G401 (cell line): ENCODE measurements at places on chromosomes 16 and 17. TPM values are rescaled to one million over a fixed set of nuclear protein-coding genes. Genes with fewer than 3 reads are reported as not detected.

DNA sequence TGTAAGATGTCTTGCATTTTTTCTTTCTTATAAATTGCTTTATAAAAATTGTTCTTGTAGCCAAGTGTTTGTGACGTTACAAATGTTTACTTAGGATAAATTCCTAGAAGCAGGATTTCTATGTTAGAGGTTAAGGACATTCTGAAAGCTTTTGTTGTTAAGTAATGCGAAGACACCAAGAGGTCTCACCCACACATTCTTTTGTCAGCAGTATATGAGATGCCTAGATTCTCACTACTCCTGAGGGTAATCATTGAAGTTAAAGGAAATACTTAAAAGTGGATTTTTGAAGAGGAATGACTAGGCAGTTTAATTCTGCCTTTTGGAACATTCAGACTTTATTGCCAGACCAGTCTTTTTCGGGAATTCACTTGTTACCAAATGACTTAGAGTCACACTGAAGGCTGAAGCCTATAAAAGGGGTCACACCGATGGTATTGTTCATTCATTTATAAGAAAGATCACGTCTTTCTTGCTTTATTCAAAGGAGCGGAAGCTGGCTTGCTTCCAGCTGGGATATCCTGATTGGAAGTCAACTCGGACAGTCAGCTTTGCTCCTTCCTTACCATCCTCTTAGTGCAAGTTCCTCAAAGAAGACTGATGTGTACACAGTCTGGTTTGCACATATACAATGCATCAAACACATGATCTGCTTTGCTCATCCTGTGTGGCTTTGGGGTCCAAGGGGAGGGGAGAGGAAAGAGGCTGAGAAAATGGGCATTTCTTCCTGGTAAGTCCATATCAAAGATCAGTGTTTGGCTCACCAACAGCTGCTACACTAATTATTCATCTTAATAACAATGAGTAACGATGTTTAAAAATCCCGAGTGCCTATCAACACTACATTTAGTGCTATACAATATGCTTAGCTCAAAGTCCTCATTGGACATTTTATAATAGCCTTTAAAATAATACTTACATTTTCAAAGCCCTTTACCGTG lies 160.0 kb downstream of the MAP2K6 start:
- DNase-seq = peak; percentile 70

- peak; percentile 69 for DNase-seq
Measured at GRCh38 chr17:77146882-77147281, 6.1 kb downstream of the SEC14L1 start.

- no peak for DNase-seq
Measured at GRCh38 chr17:979212-979538, 401 bp downstream of the NXN start.

GRCh38 chr17:72502371-72503341 lies 381.8 kb downstream of the SOX9 start:
- no peak for DNase-seq

DNA sequence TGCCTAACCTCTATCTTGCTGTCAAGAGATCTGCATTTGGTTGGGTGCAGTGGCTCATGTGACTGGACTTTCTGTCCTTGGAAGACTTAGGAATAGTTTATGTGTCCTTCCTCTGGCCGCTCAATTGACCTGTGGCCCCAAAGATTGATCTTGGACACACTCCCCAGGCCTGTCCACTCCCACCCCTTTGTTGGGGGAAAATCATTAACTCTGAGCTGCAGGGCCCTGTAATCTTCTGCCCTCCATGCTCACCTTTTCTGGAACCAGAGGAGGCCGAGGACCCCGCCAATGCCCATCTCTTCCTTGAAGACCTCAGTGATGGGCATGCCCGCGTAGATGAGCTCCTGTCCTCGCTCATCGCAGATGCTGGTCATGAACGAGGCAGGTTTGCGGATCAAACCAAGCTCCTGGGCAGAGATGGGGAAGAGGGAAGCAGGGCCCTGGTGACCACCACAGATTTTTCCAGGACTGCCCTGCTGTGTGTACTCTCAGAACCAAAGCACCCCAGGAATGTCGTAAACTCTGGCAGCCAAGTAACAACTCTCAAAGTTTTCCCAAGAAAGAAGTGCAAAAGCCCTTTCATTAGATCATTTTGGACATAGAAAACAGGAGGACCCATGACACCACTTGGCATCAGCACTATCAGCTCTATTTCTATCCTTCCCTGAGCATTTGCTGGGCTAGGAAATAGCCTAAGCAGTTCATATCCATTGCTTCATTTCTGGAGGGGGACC lies 8.5 kb upstream of the KLHL11 start:
- DNase-seq = no peak

GRCh38 chr16:59697761-59698160 lies 963.6 kb upstream of the GOT2 start:
- no peak for DNase-seq

GRCh38 chr17:45575126-45575885 lies 84.8 kb upstream of the PLEKHM1 start:
- DNase-seq = peak; percentile 4

- DNase-seq = no peak
Measured at GRCh38 chr17:73878923-73879322, 234.7 kb upstream of the SDK2 start.

DNA sequence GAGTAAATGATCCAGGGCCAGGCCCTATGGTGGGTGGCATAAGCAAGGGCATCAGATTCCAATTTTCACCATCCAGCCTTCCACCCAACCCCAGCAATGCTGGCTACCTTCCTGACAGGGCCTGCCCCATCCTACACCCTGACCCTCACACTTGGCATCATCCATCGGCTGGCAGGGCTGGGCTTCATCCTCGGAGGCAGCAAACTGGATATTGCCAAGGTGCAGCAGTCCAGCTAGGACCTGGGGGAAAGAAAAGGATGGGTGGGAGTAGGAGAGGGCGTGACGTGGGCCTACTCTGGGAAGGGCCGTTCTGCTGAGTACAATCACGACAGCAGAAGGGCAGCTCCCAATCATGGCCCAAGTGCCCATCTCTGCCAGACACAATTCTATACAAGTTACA lies 23.5 kb downstream of the MYO19 start:
- DNase-seq = no peak

DNA sequence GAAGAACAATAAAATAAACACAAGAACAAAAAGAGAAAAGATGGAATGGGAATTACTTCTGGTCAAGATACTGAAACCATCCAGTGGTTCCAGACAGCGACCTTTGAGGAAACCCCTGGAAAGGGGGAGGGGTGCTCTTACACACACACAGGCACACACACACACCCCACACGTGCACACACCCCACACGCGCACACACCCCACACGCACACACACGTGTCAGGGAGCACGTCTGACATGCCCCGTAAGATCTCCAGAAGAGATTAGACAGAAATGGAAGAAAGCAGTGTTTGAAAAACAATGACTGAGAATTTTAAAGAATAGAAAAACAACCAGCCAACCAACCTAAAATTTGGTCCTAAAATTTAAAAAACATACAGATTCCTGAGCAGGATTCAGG lies 45.3 kb upstream of the FASN start:
- no peak for DNase-seq

DNA sequence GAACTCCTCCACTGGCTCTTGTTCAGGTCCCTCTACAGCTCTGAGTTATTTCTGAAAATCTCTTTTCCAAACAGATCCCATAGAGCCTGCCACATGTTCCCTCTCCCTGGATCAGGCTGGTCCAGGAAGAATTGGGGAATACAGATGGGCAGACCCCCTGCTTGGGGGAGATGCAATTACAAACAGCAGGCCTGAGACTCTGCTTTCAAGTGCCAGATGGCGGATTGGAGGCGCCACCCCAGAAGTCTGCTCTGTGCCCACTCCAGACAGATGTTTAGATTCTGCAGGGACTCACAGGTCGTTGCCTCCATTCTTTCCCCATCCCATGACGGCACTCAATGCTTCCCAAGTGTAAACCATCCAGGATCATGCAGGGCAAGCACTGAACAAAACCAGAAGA lies 316.6 kb downstream of the SLC39A11 start:
- DNase-seq = no peak

- no peak for DNase-seq
Measured at GRCh38 chr16:65740711-65741110, 618.8 kb upstream of the CDH11 start.

- DNase-seq = peak; percentile 75
Measured at GRCh38 chr17:2904135-2904534, 107.9 kb downstream of the RAP1GAP2 start.

DNA sequence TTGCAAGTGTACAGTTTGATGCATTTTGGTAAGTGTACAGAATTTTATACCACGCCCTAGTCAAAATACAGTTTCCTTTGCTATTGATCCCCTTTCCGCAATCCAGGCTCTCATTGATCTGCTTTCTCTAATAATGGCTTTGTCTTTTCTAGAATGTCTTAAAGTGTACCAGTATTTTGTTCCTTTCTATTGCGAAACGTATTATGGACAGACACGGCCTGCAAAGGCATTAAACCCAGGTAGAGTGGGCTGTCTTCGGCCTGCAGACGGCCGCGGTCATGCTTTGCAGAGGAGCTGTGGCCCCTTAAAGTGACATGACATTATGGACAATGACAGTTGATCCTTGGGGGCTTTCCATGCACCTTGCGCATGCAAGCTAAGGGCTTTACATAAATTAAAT lies 15.9 kb upstream of the HSBP1 start:
- no peak for DNase-seq

- DNase-seq = no peak
Measured at GRCh38 chr16:53061256-53061655, 6.5 kb downstream of the CHD9 start.

GRCh38 chr16:83238949-83239691 lies 568.7 kb upstream of the HSBP1 start:
- DNase-seq = no peak

DNA sequence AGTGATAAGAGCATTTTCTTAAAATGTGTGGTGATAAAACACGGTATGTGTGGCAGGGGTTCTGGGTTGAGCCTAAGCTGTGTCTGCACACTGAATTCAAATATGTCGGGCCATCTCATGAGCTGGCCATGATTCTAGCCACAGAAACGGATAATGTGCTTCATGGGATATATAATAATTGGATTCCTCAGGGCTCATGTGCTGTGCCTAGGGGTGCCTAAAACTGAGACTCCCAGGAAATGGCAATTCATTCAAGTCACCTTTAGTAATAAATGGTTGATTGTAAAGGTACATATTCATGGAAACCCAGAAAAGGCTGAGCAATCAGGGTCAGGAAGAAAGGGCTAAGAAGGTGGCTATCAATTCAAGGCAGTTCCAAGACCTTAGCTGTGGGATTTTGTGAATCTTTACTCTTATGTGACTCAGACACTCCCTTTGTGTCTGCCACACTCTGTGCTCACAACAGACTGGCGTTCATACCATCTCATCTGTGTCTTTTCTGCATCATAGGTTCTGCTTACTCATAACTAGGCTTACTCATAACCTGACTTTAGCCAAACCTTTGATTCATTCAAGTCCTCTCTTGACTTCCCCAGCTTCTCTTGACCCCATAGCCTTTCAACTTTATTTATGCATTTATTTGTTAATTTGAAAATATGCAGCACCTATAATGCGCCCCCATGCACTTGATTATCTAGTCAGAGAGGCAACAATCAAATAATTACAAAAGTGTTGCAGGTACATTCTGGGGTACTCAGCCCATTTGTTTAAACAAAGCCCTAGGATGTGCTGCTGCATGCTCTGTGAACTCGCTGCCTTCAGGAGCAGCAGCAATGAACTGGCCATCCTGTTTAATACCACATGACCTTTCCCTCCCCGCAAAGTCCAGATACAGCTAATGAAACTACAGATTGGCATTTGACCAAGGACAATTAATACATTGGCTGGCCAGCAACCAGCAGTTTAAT lies 28.4 kb upstream of the MED13 start:
- no peak for DNase-seq

- DNase-seq = no peak
Measured at GRCh38 chr17:83144421-83145357, 65.3 kb downstream of the METRNL start.

DNA sequence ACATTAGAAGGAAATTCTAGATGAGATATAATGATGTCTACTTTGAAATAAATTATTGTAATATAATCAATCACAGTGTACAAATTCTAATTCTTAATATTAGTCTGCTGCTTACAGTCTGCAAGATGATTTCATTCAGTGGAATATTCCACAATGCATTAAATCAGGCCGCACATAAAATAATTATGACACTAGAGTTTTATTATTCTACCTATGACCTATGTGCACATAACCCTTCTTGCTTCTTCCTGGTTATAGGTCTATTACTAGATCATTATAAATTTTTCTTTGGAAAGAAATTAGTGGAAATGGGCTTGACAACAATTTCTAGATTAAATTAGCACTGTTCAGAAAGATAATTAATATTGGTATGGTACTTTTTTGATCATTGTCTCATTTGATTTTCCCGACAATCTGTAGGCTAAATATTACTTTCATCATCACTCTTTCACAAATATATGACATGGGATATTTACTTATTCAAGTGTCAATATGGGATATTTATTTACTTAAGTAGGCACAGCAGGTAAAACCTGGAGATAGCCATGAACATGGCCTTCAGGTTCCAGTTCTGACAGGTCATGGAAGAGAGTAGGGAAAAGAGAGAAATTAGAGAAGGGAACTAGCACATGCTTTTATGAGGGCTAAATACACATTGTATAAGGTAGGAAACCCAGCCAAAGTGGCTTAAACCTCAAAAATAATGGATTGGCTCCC lies 476.4 kb downstream of the TOX3 start:
- no peak for DNase-seq

DNA sequence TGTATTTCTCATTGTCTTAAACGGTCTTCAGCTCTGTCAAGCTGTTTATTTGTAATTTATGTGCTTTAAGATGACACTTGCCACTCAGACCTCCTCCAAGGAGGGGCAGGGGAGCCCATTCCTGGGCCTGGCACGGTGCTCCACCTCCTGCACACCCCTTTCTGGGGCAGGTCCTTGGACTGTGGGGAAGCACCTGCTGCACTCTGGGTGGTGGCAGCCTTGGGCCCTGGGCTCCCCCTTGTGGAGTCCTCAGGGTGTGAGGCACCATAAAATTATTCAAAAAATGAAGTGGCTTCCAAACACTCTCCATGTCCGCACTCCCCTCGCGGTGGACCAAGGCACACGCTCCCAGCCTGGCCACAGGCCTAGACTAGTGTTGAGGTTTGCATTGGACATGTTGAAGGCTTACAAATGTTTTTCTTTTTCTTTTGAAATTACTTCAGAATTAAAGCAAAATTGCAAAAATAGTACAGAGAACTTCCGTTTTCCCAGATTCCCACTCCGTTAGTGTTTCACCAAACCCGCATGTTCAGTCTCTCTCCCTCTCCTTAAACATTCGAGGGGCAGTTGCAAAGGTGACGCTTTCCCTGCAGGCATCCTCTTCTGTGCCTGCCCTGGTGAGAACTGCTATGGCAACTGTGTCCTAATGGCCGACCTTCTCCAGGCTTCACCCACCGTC lies 32.4 kb downstream of the FOXK2 start:
- peak; percentile 64 for DNase-seq

OTOP3 gene
- total RNA-seq = not detected in 2 replicates

DPEP1 gene
- 0.55 TPM in 1 of 2 replicates, not detected in the other for total RNA-seq

FAM20A gene
- total RNA-seq = not detected in 2 replicates

DNASE1L2 gene
- 0.20 and 0.62 TPM in 2 replicates for total RNA-seq

EVI2B gene
- not detected in 2 replicates for total RNA-seq

WFDC1 gene
- not detected in 2 replicates for total RNA-seq

PRKCB gene
- not detected in 2 replicates for total RNA-seq
